ENCODE measurements at places on chromosomes 5 and 9.

DNA sequence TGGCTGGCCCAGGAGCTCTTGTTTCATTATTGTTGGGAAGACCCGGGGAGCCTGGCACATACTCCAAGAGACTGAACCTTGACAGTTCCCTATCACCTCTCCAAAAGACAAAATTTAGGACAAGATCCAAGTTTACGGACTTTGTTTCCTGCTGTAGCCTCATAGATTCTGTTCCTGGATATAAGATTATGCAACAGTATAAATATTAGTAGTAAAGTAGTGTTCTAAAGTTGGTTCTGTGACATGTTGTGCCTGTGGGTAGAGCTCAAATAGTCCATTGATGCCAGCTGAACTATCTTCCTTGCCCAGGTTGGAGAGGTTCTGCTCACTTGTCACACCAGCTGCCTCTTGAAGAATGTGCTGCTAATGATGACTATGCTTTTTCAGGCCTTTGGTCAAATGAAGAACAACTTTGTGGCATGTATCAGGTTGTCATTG lies 430.2 kb downstream of the DMAC1 start:
- no peak for DNase-seq

DNA sequence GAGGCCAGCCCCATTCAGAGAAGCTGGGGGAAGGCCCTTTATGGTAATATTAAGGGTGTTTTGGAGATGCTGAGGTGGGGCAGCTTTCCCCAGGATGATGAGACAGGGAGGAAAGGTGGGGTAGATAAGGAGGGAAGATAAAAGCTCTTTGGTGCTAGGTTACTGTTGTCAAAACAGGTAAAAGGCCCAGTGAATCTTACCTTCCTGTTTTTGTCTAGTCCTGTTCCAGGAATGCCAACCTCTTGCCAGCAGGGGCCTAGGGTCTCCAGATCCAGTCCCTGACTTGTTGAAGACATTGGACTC lies 797 bp upstream of the CCL27 start:
- DNase-seq, result peak; percentile 19

DNA sequence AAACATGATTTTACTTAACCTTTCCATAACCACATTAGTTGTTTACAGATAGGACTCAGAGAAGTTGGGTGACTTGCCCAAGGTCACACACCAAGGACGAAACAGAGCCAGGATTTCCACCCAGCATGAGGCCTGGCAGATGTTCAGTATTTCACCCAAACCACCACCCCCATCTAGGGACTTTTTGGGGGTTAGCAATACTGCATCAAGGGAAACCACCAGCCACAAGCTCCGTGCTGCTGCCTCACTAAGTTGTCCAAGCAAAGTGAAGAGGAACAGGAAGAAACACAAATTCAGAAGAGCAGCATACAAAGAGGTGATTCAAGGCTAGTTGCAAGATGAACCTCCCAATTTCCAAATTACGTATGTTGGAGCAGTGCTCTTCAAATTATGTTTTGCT lies 219.6 kb upstream of the RORB start:
- DNase-seq, result no peak

DNA sequence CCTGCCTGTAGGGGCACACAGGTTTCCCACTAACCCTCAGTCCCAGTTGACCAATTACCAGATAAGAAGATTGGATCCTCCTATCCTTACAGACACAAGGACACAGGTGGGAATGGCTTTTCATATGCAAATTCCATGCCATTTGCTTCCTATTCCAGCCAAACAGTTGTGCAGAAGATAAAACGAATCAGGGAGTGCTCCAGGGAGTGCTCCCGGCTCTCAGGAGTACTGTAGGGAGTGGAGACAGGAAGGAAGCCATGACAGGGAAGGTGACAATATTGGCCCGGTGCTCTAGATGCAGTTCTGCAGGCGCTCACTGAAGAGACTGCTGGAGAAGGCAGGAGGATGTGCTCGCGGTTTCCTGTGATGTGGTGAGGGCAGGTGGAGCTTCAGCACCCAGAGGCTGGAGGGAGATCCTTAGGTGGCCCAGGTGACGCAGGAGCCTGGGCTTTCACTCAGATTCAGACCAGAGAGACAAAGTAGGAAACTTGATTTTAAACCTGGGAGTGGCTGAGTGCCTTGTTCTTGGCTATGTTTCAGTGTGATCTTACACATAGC lies 260.0 kb downstream of the AUH start:
- DNase-seq, result peak; percentile 70

DNA sequence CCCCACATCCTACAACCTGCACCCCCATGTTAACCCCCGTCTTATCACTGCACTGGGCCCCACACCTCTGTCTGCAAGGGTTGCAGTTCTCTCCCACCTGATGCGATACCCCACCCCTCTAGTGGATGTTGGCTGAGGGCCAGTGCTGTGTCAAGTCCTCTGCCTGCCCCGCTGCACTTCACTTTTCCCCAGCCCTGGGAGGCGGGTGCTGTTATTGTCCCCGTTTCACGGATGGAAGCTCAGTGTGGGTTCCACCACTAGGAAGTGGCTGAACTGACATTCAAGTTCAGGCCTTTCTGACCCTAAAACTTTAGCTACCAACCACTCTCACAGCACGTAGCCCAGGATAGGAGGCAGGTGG lies 3.5 kb downstream of the SNCB start:
- DNase-seq, result no peak

GRCh38 chr9:91847581-91848091 lies 102.4 kb downstream of the ROR2 start:
- DNase-seq, result no peak

DNA sequence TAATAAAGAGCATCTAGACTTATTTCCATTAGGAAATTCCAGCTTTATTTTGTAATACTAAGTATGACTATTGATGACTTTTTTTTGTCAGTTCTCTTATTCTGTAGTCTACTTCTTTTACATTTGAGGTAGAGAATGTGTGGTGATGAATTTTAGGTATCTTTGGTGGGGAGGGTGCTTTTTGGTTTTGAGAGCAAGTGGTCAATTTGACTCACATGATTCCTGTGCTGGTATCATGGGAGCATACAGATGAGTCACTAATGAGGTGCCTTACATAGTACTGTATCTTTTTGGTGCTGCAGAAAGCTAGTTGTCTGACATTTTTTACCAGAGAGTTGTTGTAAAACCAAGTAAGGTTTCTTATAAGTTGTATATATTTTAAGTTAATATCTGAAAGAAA lies 35.3 kb downstream of the ERBIN start:
- DNase-seq, result no peak

GRCh38 chr5:88792144-88792840 lies 90.7 kb downstream of the MEF2C start:
- DNase-seq, result no peak

DNA sequence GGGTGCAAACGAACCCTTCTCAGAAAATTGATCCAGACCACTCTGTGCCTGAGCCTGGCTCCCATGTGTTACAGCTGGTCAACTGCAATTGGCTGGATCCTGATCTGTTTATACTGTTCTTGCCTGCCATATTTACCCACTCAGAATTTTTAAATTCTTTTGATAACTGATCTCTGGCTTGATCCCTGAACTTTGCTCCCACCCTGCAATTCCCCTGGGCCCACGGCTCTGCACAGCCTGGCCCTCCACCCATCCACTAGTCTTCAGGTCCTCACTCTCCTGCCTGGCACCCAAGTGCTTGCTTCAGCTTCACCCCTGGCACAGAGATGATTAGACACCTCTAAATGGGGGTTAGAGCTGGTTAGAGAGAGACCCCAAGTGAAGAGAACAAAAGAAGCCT lies 25.9 kb upstream of the MIER3 start:
- no peak for DNase-seq

DNA sequence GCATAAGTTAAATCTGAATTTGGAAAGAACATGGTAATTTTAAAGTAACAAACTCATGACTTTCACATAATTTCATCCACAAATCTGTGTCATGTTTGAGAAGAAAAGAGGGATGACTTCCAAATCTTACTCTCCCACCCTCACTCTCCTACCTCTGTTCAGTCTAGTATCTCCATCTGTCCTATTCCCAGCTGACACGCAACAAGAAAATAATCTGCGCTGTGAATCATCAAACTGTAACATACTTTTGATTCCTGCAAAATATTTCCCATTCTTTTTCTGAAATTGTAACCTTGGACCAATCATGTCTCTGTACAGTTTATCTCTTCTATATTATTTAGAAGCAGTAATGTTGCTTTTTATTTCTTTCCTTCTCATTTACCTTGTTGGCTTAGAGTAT lies 91.4 kb downstream of the SLC12A2 start:
- no peak for DNase-seq

DNA sequence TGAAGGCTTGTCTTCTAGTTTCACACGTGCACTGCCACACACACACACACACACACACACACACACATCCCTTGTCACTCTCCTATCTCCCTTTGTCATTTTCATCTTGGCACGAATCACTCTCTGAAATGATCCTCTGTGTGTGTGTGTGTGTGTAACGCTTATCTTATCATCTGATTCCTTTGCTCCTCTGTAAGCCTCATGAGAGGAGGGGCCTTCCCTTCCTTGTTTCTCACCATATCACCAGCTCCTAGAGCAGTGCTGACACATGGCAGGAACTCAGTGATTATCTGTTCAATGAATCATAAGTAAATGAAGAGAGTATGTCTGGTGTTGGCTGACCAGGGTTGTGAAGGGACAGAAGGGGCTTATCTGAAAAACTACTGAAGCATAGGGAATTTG lies 53.3 kb downstream of the PDE4D start:
- DNase-seq, result no peak

- DNase-seq, result no peak
Measured at GRCh38 chr5:170336065-170336464, 38.5 kb upstream of the LCP2 start.

DNA sequence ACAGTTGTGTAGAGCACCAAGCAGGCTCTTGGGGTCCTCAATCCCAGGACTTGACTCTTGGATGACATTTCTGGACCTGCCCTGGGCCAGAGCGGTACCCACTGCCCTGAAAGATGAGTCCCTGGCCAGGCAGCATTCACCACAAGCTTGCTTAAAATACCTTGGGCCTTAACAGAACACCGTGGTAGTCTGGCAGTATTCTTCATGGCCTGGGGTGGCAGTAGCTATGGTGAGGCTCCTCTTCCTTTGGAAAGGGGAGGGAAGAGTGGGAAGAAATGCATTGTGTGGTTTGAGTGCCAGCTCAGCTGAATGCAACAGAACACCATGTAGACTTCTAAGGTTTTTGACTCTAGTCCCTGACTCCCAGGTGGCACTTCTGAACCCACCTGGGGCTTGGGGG lies 29.4 kb upstream of the IRGM start:
- no peak for DNase-seq

GRCh38 chr9:97638666-97639065 lies 5.0 kb downstream of the NCBP1 start:
- DNase-seq, result no peak

DNA sequence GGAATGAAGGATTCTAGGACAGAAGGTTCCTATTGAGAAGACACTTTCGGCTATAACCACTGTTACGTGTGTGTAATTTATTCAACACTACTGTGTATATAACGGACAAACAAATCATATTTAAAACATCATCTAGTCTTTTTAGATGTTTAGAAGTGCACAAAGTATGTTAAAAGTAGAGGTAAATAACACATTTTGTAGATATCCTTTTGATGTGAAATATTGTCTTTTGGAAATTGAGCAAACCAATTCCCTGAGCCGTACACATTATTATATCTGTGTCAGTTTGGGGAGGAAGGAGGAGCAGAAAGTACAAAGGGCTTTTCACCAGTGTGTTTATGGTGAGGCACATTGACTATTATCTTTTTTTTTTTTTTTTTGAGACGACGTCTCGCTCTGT lies 39.1 kb upstream of the ANKRD18A start:
- DNase-seq, result no peak

DNA sequence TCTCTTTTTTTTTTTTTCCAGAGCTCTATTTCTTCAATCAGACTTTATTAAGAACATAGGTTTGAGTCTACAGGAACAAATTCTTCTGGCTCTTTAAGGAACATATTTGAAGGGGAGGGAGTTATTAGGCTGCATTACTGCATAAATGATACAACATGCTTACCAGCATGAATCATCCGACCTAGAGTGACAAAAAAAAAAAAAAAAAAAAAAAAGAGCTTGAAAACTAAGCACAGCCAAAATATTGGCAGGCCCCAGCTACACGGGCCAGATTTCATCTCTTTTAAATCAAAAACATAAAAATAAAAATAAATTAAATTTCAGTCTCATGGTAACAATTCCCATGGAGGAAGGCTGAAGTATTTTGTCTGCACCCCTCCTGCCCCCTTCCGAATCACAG lies 26.3 kb downstream of the MSX2 start:
- no peak for DNase-seq

DNA sequence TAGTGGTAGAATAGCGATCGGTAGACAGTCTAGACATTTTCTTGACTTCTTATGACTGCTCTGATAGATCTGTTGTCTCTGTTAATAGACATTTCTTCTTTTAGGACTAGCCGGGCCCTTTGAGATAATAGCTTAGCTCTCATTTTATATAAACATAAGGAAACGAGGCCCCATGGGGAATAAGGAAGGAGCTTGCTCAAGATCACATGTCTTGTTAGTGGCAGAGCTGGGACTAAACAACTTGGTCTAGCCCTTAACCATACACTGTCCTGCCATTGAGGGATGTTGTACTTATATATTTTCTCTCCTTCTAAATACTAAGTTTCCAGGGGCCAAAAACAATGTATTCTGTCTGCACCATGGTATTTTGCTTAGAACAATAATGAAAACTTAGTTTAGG lies 140.0 kb downstream of the GCNT1 start:
- DNase-seq, result no peak

DNA sequence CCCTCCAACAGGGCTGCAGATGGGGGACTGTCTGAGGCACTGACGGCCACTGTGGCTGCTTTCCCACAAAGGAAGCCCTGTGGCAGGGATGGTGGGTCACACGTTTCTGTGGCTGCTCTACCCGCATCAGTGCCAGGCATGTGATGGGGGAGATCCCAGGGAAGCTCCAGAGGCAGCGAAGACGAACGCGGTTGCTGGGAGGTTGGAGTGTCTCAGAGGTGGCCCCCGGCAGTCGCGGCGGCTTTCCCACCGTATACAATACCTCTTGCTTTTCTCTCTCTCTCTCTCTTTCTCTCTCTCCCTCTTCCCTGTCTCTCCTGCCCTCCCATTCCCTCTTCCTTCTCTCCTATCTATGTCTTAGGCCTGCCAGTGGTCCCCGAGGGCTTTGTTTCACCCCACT lies 56.7 kb downstream of the CYFIP2 start:
- no peak for DNase-seq

- DNase-seq, result no peak
Measured at GRCh38 chr5:81435023-81435422, 41.1 kb upstream of the ACOT12 start.

- no peak for DNase-seq
Measured at GRCh38 chr5:17854901-17855300, 220.6 kb downstream of the TAF11L14 start.

- no peak for DNase-seq
Measured at GRCh38 chr5:138241688-138242571, 28.8 kb upstream of the CDC23 start.

DNA sequence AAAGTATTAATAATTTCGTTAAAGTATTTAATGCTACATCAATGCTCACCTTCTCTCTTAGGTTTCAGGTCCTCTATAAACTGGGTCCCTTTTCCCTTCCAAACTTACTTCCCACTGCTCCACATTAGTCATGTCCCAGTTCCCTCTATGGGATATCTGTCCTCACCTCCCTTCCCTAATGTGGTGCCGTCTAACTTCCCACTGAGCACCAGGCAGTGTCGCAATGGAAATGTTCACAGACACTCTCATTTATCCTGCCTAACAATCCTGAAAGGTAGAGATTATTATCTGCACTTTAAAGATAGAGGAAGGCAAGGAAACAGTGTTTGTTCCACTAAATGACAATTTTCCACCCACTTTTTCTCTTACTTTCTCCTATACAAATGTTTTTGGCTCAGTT lies 329.7 kb downstream of the CWC27 start:
- no peak for DNase-seq
